ENCODE measurements at places on chromosomes 16 and 17.

DNA sequence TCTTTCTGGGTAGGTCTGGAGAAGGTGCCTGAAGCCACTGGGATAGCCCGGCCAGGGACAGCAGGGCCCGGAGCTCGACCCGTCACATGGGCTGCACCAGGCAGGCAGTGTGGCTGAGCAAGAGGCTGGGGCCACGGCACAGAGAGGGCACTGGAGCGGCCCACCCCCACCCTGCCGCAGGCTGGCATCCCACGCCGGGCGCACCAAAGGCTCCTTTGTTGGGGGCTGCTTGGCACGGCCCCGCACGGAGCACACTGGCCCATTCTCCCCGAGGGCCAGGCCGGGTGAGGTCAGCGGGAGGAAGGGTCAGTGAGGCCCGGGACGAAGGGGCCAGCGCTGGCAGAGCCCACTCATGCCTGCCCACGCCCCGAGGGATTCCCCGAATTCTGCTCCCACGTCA, 36.5 kb upstream of the PVALEF start:
- DNase-seq, result no peak

DNA sequence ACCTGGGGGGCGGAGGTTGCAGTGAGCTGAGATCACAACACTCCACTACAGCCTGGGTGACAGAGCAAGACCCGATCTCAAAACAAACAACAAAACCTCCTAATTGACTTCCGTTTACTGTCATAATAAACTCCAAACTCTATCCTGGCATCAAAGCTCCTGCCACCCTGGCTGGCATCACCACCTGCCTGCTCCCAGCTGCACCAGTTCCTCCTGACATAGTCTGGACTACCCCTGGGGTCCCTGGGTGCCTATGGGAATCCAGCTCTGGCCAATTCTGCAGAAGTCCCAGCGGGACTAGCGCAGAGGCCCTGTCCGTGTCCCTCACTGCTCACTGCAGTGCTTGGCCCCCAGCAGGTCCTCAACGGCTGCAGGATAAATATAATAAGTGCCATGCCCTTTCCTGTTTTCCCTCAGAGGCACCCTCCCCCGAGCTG, 723 bp downstream of the NTHL1 start:
- no peak for DNase-seq

GRCh38 chr16:21713549-21714368, 50.0 kb downstream of the OTOA start:
- no peak for DNase-seq

- DNase-seq, result no peak
These were observed 68.7 kb downstream of the TTC19 start for GRCh38 chr17:16068323-16068722.

DNA sequence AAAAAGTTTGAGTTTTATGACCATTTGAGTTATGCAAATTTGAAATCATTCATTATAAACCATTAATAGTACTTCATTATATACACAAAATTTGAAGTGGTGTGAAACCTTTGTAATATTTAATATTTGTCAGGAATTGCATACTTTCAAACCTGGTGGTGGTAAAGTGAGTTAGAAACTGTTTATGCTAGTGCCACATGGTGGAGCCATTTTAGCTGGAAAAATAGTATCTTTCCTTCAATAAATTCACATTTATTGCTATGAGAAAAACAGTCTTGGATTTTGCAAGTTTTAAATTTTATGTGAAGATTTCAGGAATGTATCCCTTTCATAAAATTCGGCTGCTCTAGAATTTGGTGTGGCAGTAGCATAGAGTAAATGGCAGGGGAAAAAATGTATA, 7.3 kb upstream of the BLMH start:
- no peak for DNase-seq

DNA sequence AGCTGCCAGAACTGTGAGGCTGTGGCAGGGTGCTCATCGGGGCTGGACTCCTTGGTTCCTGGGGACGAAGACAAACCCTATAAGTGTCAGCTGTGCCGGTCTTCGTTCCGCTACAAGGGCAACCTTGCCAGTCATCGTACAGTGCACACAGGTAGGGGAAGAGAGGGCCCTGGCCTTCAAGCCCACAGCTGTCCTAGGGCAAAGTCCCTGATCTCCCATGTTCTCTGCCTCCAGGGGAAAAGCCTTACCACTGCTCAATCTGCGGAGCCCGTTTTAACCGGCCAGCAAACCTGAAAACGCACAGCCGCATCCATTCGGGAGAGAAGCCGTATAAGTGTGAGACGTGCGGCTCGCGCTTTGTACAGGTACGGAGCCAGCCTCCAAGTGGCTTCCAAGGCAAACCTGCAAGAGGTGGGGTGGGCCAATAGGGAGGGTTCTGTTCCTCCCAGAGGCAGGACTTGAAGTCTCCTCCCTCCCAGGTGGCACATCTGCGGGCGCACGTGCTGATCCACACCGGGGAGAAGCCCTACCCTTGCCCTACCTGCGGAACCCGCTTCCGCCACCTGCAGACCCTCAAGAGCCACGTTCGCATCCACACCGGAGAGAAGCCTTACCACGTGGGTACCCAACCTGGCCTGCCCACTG, 3.7 kb downstream of the BCL6B start:
- DNase-seq, result no peak
